Bronchial epithelial cell (primary cell): ENCODE measurements at places on chromosomes 1 and 21. TPM values are rescaled to one million over a fixed set of nuclear protein-coding genes. Genes with fewer than 3 reads are reported as not detected.

Gene TOR1AIP1
- total RNA-seq: 16.1 and 26.4 TPM in 2 replicates

Gene F13B
- total RNA-seq: not detected in 2 replicates

Gene PMVK
- total RNA-seq: 11.3 and 24.6 TPM in 2 replicates

Gene ATF3
- 19.2 and 31.7 TPM in 2 replicates for total RNA-seq

Gene RBM11
- 0.26 and 0.51 TPM in 2 replicates for total RNA-seq

Gene OR2T35
- total RNA-seq: not detected in 2 replicates

Gene LAD1
- 156 and 220 TPM in 2 replicates for total RNA-seq

Gene CKS1B
- total RNA-seq: 56.3 and 76.9 TPM in 2 replicates

Gene SPRR2E
- total RNA-seq: 0.26 and 3.7 TPM in 2 replicates

Gene TCEA3
- total RNA-seq: 6.6 and 10.5 TPM in 2 replicates

Gene PTGFR
- 0.13 and 0.26 TPM in 2 replicates for total RNA-seq

Gene CLDN19
- not detected in 2 replicates for total RNA-seq

Gene FCRL6
- 0.13 TPM in 1 of 2 replicates, not detected in the other for total RNA-seq

Gene TSPAN1
- 42.1 and 49.4 TPM in 2 replicates for total RNA-seq

Gene OR6F1
- total RNA-seq: not detected in 2 replicates

Gene DMBX1
- not detected in 2 replicates for total RNA-seq

Gene ACADM
- total RNA-seq: 13.7 TPM in 2 replicates

Gene GUCA2A
- not detected in 2 replicates for total RNA-seq

Gene SEMA4A
- total RNA-seq: 1.8 and 16.9 TPM in 2 replicates

Gene AHDC1
- 5.0 and 14.6 TPM in 2 replicates for total RNA-seq

Gene GPR37L1
- under 0.01 TPM in 1 of 2 replicates, not detected in the other for total RNA-seq

Gene RXFP4
- total RNA-seq: not detected in 2 replicates

Gene RIPK4
- 34.0 and 35.5 TPM in 2 replicates for total RNA-seq

Gene IL24
- 0.13 and 0.26 TPM in 2 replicates for total RNA-seq

Gene OXCT2
- 1.0 and 1.1 TPM in 2 replicates for total RNA-seq

Gene LHX4
- total RNA-seq: under 0.01 TPM in 2 replicates

Gene C1orf185
- not detected in 2 replicates for total RNA-seq

Gene CLDN17
- 2.3 TPM in 1 of 2 replicates, not detected in the other for total RNA-seq

Gene C1orf87
- total RNA-seq: not detected in 2 replicates

Gene GBP4
- under 0.01 TPM in 2 replicates for total RNA-seq

Gene OLFML2B
- total RNA-seq: not detected in 2 replicates

Gene IFFO2
- 11.8 and 26.0 TPM in 2 replicates for total RNA-seq

Gene IARS2
- 107 and 113 TPM in 2 replicates for total RNA-seq

Gene MROH7
- total RNA-seq: under 0.01 and 0.13 TPM in 2 replicates

Gene PLEKHA6
- total RNA-seq: 2.1 and 3.5 TPM in 2 replicates

Gene FAM163A
- total RNA-seq: not detected in 2 replicates

Gene FNBP1L
- total RNA-seq: 25.7 and 29.7 TPM in 2 replicates

Gene SYCP1
- not detected in 2 replicates for total RNA-seq

Gene LIPI
- not detected in 2 replicates for total RNA-seq

Gene ARHGAP29
- total RNA-seq: 7.9 and 18.3 TPM in 2 replicates

Gene DNALI1
- under 0.01 and 0.26 TPM in 2 replicates for total RNA-seq

Gene NUP210L
- total RNA-seq: under 0.01 and 0.13 TPM in 2 replicates

Gene SLAMF9
- 10.0 and 16.6 TPM in 2 replicates for total RNA-seq

Gene PDC
- not detected in 2 replicates for total RNA-seq

Gene ARHGEF16
- total RNA-seq: 14.5 and 21.6 TPM in 2 replicates

Gene SERTAD4
- total RNA-seq: 0.26 and 0.64 TPM in 2 replicates

Gene PIGM
- 1.9 and 2.1 TPM in 2 replicates for total RNA-seq

Gene TBX19
- 0.51 and 0.79 TPM in 2 replicates for total RNA-seq

Gene ADCY10
- total RNA-seq: 0.26 TPM in 2 replicates

Gene CDA
- total RNA-seq: 0.79 and 1.4 TPM in 2 replicates
